Activated CD4-positive, CD25-positive, alpha-beta regulatory T cell treated with anti-CD3 and anti-CD28 coated beads, Interleukin-2, amount 50 U/mL, for 72 hours (primary cell): ENCODE measurements at places on chromosomes 7 and 10.

DNA sequence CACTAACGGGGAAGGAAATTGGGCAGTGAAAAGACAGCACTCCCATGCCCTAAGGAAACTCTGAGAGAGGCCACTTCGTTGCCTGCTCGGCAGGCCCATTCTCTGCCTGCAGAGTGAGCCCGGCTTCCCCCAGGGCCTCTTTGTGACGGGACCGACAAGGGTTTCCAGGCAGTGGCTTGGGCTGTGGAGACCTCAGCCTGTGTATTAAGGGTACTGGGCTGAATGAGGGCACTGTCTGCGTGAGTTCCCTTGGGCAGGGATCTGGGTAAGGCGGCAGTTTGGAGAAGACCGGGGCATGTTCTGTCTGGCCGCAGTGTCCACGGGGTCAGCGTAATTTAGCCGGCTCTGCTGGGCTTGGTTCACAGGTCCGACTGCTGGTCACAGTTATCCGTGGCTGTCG is 237.2 kb downstream of the MGMT start:
- no peak for DNase-seq

DNA sequence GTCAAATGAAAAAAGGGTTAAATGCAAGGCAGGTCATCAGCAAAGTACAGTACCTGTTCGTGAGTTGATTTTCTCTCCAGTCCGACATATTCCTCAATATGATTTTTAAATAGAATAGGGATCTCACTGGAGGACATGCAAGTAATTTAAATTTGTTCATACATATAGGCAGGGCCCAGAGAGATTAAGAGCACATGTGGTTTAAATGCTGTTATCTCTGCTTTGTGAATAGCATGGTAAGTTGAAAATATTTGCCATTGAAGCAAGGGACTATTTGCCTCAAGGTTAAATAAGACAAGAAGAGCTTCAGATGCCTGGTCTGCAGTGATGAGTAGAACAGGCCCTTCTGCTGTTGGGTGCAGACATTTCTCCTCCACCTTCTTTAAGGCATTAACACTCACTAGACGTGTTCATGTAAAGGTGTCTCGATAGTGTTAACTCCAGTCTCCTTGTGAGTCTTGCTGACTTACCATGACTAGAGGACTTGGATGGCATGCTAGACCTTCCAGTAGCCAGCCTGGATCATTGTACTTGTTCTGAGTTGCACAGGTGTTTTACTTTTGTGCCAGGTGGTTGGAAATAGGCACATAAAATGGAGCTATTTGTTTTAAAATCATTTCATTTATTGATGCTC is 15.6 kb upstream of the AKR1C3 start:
- no peak for DNase-seq

DNA sequence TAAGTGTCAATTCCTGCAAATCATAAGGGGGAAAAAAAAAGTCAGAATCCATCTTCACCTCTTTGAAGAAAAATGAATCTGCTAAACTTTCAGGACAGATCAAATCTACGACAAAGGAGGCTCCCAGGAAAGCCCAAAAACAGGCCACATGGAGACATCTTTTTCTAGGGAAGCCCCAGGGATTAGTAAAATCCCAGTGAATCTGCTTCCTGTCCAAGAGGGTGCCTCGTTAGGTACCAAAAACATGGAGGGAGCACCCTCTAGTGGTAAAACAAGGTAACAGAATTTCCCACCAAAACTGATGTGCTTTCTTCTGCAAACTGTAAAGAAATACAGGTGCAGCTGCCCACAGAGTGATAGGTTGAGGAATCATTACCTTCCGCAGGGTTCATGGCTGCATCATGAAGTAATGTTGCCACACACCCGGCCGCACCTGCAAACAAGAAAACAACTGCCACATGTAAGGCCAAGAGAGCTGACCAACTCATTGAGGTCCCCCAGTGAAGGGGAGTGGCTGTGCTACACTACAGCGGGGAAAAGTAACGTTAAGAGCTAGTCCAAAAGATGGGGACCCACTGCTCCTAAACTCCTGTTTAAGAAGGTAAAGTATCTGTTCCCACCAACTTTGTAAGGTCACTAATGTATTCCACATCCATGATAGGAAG is 7.9 kb downstream of the SLC25A28 start:
- DNase-seq = no peak

DNA sequence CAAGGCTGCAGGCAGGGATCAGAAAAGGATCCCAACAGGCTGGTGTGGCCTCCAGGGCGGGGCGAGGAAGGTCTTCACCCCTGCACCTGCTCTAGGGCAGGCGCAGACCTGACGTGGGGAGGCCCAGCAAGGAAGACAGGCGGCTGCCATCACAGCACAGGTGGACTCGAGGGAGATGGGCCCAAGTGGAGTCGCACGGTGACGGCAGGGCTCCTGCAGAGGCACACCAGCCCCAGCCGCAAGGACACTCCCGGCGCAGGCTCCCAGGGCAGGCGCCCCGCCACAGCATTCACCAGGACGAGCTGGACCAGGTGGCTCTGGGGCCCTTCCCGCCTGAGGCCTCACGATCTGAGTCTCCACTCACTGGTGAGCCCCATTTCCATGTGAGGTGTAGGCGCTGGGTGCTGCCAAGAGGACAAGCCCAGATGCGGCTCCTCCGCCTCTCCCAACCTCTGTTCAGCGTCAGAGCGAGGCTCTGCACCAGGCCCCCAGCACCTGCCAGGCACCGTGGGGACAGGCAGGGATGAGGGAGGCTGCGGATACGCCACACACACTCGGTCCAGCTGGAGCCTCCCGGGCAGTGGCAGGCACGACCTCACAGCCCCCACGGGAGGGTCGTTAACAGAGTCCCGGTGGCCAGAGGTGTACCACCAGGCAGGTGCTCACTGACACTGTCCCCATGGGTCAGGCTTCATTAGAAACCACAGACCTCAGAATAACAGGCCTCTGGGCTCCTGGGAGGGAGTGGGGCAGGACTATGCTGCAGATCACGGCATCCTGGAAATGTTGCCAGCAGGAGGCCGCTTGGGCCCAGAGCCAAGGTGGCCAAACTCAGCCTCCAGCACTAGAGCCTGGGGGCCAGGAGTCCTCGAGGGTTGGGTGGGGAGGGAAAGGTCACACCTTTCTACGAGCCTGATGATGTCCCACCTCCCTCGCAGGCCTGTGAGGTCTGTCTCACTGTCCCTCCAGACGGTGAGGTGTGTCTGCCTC is 111.6 kb downstream of the MAD1L1 start:
- DNase-seq = no peak

- no peak for DNase-seq
These were observed 236.2 kb downstream of the PCLO start for GRCh38 chr7:82926477-82926876.

- no peak for DNase-seq
These were observed at the start of gene HDAC9 for GRCh38 chr7:18495412-18496340. Gene HDAC9, plus strand, starts transcription at chr7:18495749. Its CDS starts 554 bp downstream, at chr7:18496303.

DNA sequence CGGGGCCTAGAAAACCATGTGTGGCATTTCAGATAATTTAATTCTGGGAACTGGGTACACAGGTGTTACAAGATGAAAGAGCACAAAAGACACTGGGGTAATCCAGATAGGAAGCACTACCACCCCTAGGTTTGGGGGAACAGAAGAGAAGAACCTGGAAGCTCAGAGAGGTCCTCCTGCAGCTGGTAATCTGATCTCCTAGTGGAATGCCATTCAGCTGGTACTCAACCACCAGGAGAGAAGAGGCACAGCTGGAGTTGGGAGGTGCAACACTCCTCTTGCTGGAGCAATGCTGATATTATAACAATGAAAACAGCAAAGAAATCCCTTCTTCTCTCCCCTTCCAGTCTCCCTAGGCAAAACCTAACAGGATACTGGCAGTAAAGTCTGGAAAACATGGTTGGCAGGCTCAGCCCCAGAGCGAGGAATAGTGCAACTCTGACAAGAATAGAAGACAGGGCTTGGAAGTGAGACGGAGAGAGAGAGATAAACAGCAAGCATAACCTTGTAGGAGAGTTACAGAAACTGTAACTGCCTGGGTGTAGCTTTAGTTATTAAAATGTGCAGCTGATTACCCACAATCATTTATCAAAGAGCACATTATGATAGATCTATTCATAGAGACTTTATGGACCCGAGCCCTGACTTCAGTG is 35.0 kb downstream of the NRF1 start:
- DNase-seq = no peak
